ENCODE measurements at places on chromosomes 13 and 19.
A peak's percentile ranks its signal among the peaks of the same experiment; 100 is the strongest.

GRCh38 chr13:50127726-50128291 is 112.6 kb downstream of the KCNRG start:
- no peak for DNase-seq

DNA sequence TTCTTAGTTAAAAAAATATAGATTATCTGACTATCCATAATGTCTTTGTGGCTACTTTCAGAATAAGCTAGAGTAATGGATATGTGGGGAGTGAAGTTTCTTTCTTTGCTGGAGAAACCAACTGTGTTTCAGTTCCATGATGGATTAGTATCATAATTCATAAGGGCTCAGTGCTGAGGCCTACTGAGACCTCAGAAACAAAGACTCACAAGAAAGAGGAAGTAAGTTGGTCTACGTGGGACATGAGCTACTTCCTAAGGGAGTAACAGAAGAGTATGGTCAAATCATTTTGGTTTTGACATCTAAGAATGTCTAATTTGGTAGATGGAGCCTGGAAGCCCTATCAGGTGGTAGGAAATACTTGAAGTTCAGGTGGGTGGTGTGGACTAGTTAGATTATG is 99.0 kb upstream of the HTR2A start:
- no peak for DNase-seq

DNA sequence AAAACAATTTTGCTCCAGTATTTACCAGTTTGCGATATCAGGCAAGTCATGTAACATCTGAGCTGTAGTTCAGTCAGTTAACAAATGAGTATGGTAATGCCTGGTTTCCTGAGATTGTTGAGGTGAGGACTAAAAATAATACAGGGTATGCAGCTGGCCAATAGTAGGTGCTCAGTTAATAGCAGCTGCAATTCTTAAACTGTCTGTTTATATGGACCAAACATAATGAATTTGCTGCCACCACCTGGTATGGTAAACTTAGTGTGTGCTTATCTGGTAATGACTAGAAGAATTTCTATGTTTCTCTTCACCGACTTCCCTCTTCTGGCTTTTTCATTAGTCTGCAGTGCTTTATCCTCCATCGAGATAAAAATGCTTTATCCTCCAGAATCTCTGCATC is 9.1 kb downstream of the ZMYM2 start:
- DNase-seq, result no peak

DNA sequence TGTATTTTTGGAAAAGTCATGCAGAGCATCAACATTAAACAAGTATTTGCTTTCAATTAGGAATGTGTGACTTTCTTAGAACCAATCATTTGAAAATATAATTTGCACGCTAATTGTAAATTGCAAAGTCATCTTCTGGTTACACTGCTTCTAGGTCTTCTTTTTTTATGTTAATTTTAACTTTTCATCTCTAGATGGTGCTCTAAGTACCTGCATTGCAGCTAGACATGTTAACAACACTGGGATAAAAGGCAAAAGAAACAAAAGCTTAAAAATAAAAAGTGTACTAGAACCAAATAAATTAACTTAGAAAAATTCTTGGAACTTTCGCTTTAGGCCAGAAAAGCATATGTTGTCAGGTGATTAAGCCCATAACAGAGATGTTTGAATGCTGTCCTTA is 2758.2 kb downstream of the PCDH9 start:
- peak; percentile 75 for DNase-seq

DNA sequence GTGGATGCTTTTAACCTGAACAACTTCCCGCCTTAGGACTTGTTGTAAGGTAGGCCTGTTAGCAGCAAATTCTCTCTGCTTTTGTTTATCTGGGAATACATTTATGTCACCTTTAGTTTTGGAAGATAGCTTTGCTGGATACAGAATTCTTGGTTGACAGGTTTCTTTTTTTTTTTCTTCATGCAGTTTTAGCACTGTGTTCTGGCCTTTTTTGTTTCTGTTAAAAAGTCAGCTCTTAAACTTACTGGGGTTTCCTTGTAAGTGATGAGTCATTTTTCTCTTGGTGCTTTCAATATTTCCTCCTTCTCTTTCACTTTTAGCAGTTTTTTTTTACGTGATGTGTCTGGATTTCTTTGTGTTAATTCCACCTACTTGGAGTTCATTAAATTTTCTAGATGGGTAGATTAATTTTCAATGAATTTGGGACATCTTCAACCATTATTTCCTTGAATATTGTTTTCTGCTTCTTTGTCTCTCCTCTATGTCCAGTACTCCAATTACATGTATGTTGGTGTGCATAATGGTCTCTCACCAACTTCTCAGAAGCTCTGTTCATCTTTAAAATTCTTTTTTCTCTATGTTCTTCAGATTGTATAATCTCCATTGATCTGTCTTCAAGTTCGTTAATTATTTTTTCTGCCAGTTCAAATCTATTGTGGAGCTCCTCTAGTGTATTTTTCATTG is 188.2 kb upstream of the ZNF536 start:
- no peak for DNase-seq

DNA sequence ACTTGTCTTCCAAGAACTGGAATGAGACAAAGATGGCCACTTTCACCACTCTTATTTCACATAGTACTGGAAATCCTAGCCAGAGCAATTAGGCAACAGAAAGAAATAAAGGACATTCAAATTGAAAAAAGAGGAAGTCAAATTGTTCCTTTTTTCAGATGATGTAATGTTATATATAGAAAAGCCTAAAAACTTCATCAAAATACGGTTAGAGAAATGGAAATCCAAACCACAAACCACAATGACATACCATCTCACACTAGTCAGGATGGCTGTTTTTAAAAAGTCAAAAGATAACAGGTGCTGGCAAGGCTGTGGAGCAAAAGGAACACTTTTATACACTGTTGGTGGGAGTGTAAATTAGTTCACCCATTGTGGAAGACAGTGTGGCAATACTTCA is 113.3 kb upstream of the SPRY2 start:
- no peak for DNase-seq

GRCh38 chr13:79673310-79673992 is 192.5 kb downstream of the NDFIP2 start:
- no peak for DNase-seq

DNA sequence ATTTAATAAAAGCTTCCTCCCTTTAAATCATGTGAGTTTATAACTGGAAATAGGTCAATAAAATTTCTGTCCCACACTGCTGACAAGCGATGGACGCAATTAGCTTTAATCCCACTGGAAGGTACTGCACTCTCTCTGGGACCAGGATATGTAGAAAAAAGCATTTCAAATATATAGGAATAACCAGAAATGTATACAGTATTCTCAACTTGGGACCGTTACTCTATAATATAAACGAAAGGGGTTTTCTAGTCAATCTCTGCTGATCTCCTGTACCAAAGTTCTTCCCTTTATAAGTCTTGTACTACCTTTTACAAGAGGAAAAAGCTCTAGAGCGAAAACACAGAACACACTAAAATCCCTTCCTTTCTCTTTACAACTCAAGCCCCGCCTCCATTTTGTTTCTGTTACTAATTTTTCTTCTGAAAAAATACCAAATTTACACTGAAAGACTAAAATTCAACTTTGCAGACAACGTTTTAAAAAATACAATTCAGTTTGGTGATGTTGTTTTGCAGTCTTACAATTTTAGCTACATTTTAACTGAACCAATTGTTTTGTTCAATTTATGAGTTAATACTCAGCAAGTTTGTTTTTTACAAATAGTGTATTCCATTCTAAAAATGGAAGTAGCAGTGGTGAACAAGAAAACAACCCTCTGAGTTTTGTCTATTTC is 1.7 kb upstream of the USPL1 start:
- DNase-seq, result peak; percentile 65

DNA sequence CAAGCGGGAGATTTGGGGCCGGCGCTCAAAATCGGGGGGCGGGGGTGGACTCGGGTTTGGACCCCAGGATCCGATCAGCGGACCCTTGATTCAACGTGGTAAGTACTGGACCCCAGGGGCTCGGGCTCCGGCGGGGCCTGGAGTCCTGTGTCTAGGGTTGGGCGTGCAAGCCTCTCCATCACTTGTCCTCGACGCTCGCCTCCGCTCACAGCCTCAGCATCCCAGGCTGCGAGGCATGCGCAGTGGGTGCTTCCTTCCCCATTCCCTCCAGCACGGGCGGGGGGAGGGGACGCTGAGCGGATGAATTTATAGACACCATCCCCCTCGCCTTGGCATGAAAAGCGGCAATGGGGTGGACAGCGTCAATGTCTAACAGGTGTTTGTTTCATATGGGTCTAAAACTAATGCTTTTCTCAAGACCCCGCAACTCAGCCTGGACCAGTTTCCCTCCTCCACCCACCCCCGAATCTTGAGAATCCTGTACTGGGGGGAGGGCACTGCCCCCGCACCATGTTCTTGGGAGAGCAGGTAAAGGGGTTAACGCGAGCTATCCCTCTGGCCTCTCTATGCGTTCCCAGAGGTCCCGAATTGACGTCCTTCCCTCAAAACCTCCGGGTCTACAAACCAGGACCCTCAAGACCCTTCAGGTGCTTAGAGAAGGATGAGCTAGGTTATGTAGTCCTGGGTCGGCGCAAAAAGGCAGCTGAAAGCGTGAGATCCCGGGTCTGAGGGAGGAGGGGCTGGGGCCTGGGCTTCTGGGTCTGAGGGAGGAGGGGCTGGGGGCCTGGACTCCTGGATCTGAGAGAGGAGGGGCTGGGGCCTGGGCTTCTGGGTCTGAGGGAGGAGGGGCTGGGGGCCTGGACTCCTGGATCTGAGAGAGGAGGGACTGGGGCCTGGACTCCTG is 579 bp downstream of the CPT1C start:
- peak; percentile 88 for DNase-seq

DNA sequence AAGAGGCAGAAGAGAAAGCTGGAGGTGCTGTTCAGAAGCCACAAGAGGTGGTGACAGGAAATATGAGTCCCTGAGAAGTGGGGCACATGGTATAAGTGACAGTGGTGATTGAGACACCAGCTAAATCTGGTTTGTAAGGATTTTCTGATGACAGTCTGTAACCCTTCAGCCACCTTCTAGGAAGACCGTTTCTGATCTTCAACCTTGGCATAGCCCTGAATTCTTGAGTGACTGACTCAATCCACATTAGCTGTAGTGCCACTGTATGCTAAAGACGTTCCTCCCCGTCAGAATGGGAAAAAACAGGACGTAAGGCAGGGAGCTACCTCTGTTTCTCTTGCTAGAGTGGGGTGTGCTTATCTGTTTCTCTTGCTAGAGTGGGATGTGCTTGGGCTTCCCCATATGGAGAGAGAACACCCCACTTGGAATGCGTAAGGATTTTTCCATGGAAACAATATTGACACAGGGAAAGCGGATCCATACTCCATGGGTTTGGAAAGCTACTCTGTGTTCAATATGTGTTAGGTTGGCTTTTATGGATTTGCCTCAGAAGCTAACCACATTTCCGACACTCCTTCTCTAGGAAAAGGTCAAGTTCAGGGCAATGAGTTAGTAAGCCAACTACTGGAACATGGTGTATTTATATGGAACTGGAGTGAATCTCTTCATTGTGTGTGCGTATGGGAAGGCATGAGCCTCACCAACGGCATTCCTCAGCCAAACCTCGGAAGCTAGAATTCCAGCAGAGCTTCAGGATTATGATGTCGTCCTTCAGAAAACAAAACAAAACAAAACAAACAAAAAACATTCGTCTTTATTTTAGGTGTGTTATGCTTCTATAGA is 948.8 kb upstream of the SLC10A2 start:
- DNase-seq, result no peak

DNA sequence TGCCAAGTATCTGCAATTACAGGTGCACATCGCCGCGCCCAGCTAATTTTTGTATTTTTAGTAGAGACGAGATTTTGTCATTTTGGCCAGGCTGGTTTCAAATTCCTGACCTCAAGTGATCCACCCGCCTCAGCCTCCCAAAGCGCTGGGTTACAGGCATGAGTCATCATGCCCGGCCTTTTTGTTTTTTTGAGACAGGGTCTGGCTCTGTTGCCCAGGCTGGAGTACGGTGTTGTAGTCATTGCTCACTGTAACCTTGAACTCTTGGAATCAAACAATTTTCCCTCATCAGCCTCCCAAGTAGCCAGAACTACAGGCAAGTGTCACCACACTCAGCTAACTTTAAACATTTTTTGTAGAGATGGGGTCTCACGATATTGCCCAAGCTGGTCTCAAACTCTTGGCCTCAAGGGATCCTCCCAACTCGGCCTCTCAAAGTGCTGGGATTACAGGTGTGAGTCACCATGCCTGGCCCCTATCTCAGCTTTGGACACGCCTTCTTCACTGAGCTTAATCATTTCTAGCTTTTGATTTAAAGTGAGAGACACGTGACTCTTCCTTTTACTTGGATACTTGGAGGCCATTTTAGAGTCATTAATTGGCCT is 4.0 kb upstream of the IRGC start:
- DNase-seq, result no peak

- DNase-seq, result no peak
Observed at GRCh38 chr13:98514288-98514687, 62.6 kb downstream of the STK24 start.

DNA sequence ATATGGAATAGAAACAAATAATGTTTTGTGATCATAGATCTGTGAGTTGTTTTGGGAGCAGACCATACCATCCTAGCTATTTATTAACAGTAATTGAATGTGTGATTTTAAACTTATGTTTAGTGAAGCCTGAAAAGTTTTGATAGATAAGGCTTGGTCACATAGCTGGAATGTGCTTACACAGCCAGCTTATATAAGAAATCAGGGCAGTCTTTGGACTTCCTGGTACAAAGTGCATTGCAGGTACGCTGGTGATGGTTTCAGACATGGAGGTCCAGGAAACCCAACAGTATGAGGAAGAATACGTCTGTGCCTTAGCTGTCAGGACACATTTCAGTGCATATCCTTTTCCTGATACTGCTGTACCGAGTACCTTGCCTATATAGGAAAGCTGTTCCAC is 2316.2 kb upstream of the PCDH20 start:
- no peak for DNase-seq

DNA sequence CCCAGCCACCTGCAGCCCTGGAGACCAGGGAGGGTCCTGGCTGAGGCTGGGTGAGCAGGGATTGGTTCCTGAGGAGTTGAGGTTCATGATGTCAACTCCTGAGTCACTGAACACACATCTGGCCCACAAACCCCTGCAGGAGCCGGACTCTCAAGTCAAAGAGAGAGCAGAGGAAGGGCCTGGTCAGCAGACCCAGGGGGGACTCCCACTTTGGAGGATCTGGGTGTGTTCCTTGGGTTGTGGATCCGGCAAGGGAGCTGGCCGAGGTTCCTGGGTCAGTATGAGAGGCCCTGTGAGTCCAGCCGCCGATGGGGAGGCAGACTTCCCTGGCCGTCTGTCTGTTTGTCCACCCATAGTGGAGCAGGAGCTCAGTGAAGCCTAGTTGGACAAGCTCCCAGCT is 4.0 kb downstream of the SLC7A10 start:
- no peak for DNase-seq

GRCh38 chr19:5903624-5904351 is at the start of gene NDUFA11:
Gene NDUFA11 (minus strand): TSS chr19:5903790. CDS start chr19:5903708, 82 bp downstream.
- DNase-seq, result peak; percentile 97

- DNase-seq, result peak; percentile 89
Observed at GRCh38 chr13:61728471-61728870, 312.8 kb upstream of the PCDH20 start.

GRCh38 chr19:43446746-43447489 is 18.5 kb downstream of the LYPD3 start:
- DNase-seq, result peak; percentile 78

DNA sequence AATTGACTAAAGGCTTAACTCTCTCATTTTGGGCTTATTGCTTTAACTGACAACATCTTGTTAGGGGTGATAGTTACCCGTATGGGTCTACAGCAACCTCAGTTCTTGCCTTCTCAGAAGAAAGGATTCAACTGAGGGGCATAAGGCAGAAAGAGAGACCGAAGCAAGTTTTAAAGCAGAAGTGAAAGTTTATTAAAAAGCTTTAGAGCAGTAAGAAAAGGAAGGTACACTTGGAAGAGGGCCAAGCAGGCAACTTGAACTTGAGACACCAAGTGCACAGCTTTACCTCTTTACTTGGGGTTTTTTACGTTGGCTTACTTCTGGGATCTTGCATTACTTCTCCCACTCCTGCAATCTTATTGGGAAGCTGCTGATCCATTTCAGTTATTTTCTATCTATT is 246.9 kb upstream of the PRR20A start:
- no peak for DNase-seq
